Kidney epithelial cell (primary cell): ENCODE measurements at places on chromosomes 1 and 21. TPM values are rescaled to one million over a fixed set of nuclear protein-coding genes. Genes with fewer than 3 reads are reported as not detected.

KRTAP19-8 gene
- total RNA-seq: not detected in 2 replicates

LCE1B gene
- total RNA-seq: not detected in 2 replicates

TMEM200B gene
- 2.1 and 2.9 TPM in 2 replicates for total RNA-seq

TMEM201 gene
- total RNA-seq: 9.9 and 17.2 TPM in 2 replicates

HSD3B1 gene
- not detected in 2 replicates for total RNA-seq

ITLN1 gene
- total RNA-seq: not detected in 2 replicates

MRPL55 gene
- 68.7 and 73.5 TPM in 2 replicates for total RNA-seq

CELA2B gene
- not detected in 2 replicates for total RNA-seq

CELA2A gene
- total RNA-seq: not detected in 2 replicates

ZNF593OS gene
- total RNA-seq: not detected in 2 replicates

ILDR2 gene
- total RNA-seq: 1.3 and 3.8 TPM in 2 replicates

ADAMTS5 gene
- total RNA-seq: 16.3 and 17.3 TPM in 2 replicates

SYTL1 gene
- total RNA-seq: 40.3 and 47.2 TPM in 2 replicates

GBP2 gene
- 2.2 and 2.7 TPM in 2 replicates for total RNA-seq

FAM78B gene
- 0.33 and 2.2 TPM in 2 replicates for total RNA-seq

CCDC27 gene
- not detected in 2 replicates for total RNA-seq

NCDN gene
- 24.5 and 30.0 TPM in 2 replicates for total RNA-seq

CA14 gene
- total RNA-seq: not detected in 2 replicates

ZNF687 gene
- 27.9 and 35.3 TPM in 2 replicates for total RNA-seq

PCP4 gene
- total RNA-seq: 1.2 TPM in 1 of 2 replicates, not detected in the other

CSF3R gene
- total RNA-seq: not detected in 2 replicates

GPX7 gene
- total RNA-seq: 33.1 and 52.8 TPM in 2 replicates

AQP10 gene
- not detected in 2 replicates for total RNA-seq

S100A16 gene
- total RNA-seq: 480 and 499 TPM in 2 replicates

NTRK1 gene
- total RNA-seq: not detected in 2 replicates

RAVER2 gene
- total RNA-seq: 11.8 and 12.6 TPM in 2 replicates

C4BPB gene
- total RNA-seq: not detected in 2 replicates
